ENCODE measurements at places on chromosomes 3 and 15.

GRCh38 chr15:65309882-65310418 is 5.5 kb downstream of the RNU5B-1 start:
- DNase-seq, result no peak

GRCh38 chr3:180223268-180223667 is 186.5 kb upstream of the PEX5L start:
- no peak for DNase-seq

DNA sequence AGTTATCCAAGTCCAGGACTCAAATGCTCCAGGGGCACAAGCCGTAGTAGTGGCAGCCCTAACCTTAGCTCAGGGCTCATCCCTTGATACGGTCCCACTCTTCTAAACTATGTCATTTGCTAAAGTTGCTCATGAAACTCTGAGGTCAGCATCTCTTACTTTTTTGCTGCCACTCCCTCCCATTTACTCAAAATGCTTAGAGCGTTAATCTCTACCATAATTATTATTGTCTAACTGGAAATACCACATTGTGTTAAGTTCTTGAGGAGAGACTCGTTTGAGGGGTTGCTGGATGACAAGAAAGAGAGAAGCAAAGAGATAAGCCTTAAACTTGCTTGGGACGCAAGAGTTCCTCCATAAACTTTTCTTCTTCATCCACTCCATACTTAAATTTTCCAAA is 26.9 kb upstream of the TMOD3 start:
- no peak for DNase-seq

DNA sequence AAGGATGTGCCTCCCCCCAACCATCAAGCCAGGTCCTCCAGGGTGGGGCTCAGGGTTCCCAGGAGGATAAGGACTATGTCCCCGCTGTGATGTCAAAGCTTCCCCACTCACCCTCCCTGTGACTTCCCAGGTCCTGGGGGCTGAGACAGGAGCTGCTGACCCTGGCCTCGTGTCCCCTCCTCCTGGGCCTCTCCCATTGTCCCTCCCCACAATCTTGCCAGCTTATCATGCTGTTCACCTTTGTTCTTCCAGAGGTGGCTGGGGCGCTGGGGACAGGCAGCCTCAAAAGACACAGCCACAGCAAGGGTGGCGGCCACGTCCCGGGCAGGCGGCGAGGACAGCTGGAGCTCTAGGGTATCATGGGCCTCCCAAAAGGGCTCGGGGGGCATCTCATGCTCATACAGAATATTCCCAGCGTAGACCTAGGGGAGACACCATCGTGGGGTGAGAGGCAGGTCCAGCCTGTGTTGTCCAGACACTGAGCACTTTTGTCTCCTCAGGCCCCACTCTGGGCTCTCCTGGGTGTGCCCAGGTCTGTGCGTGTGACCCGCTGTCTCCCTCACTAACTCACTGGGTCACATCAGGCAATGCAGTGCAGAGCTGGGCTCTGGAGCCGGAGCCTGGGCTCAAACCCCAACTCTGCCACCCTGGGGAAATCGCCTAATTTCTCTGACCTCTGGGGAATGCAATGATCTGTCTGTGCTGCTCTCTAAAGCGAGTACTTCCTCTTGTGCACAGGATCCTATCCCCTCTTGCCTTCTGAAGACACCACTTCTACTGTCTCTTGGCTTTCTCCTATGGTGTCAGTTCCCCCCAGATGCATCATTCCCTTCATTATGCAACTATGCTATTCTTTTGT is 30.0 kb downstream of the SNX33 start:
- DNase-seq, result no peak

GRCh38 chr15:58264053-58264971 is 126.1 kb downstream of the AQP9 start:
- DNase-seq, result no peak

- peak; percentile 56 for DNase-seq
Observed at GRCh38 chr3:117439812-117440211, 730.2 kb downstream of the TUSC7 start.

DNA sequence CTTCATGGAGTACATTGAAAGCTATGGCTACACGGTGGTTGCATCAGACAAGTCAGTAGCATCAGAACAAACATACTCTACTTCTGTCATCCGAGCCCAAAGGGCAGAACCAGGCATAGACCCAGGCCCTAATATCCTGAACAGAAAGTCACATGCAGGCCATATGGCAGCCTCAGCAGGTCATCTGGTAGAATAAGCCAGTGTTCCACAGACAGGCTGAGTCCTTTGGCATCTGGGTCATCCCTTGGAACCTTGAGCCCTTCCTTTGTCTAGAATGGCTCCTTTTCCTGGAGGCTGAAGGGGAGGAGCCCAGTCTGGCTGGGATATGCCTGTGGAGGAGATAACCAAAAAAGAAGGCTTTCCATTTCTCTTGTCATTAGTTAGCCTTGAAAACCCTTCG is 29.2 kb downstream of the SEMA6D start:
- DNase-seq, result no peak

DNA sequence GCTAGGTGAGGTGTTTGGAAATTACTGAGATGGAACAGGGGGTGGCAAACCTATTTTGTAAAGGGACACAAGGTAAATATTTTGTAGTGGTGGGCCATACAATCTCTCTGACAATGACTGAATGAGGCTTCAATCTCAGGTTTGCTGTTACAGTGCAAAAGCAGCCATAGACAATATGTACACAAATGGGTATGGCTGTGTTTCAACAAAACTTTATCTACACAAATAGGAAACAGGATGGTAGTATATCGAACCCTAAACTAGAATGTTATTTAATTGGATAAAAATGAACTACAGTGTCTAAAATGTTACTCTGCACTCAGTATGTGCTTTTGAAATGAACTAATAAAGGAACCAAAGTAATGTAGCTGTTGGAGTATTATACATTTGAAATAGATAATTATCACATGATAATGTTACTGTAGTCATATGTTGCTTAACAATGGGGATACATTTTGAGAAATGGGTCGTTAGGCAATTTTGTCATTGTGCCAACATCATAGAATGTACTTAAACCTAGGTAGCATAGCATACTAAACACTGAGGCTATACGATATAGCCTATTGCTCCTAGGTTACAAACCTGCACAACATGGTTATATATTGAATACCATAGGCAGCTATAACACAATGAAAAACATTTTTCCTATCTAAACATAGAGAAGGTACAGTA is 495.2 kb upstream of the TBL1XR1 start:
- no peak for DNase-seq

GRCh38 chr15:96073908-96074307 is 256.6 kb upstream of the NR2F2 start:
- DNase-seq, result no peak

DNA sequence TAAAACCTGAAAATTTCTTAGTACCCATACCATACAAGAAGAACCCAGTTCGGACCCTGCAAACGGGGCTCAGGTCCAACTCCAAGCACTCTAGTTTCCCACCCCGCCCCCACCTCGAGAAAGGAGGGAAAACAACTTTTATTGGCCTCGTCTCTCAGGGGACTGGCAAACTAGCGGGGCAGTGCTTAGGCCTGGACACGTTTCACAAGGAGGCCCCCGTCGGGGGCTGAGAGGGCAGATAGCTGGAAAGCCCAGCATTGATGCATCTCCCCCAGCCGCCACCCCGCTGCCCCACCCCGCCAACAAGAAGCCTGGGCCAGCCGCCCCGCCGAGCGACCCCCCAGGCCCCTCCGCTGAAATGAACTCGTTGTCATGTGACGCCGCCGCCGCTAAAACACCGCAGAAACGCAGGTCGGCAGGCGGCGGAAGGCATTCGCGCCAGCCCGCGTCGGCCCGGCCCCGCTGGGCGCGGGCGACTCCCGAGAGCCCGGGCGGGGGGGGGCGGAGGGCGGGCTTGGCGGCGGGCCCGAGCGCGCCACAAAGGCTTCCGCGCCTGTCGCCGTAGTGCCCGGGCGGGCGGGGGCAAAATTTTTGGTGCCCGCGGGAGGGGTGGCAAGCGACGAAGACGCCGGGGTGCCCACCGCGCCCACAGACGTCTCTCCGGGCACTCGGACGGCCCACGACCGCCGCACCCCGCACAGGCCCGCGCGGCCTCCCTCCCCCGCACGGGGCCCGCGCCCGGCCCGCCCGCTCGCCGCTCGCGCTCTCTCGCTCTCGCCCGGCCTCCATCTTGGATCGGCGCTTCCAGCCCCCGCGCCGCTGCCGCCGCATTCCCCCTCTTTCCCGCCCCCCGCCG is 634 bp downstream of the STAG1 start:
- peak; percentile 96 for DNase-seq

- DNase-seq, result no peak
Observed at GRCh38 chr3:141011997-141012262, 39.2 kb upstream of the SPSB4 start.

GRCh38 chr3:18900994-18901393 is 247.3 kb upstream of the KCNH8 start:
- no peak for DNase-seq

DNA sequence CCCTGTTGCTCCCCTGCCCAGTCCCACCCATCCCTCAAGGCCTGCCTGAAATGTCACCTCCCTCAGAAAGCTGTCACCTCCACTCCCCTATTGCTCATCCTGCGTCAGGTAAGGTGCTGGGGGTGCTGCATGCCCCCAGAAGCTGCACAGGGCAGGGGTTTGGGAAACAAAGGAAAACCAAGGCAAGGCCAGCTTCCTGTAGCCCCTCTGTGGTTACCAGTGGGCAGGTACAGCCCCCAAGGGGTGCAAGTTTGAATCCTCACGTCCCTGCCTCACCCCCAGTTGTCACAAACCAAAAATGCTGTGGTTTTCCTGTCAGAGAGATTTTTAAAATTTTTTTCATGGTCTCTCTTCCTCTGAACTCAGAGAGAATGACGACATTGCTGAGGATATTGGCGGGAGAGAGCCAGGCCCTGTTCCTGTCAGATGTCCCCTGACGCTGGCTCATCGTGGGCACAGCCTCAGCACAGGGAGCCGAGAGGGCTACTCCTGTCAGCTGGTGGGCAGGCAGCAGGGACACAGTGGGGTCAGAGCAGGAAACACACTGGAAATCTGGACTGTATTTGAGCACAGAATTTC is 27.0 kb downstream of the PSTPIP1 start:
- no peak for DNase-seq

GRCh38 chr15:95469496-95470000 is 861.0 kb upstream of the NR2F2 start:
- no peak for DNase-seq

DNA sequence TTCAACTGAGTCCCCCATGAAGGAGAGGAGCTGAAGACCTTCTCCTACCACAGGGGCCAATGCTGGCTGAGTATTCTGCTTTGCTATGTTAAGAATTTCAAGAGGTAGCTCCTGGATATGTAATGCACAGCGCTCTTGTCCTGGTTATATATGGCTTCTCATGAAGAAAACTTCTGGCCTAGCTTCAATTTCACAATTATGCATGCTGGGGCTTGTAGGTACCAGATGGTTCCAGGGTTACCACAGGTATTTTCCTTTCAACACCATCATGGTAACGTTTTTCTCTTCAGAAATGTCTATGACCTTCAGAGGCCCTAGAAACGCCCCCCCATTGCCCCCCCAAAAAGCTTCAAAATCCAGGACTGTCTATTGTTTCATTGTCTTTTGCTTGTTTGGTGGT is 311.7 kb upstream of the ICE2 start:
- no peak for DNase-seq

DNA sequence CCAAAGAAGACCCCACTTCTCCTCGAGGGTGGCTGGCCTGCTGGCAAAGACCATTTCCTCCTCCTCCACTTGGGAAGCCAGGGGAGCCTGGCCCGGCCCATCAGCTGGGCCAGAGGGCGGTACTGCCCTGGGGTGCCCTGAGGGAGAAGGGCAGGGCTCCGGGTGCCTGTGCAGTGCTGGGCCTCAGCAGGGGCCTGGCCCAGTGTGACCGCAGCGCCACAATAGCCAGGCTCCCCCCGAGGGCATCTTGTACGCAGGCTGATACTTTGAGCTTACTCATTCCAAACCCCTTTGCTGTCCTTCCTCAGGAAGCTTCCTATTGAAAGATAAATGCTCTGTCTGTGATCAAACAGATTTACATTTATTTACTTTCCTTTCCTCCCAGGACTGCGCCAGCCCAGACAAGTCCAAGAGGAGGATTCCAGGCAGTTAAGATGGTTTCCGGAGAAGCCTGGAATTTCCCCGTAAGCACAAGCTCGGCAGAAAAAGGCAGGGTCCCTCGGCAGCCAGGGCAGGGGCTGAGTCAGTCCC is 240.1 kb downstream of the XXYLT1 start:
- no peak for DNase-seq

- DNase-seq, result no peak
Observed at GRCh38 chr3:189572249-189572648, 58.9 kb upstream of the TP63 start.

DNA sequence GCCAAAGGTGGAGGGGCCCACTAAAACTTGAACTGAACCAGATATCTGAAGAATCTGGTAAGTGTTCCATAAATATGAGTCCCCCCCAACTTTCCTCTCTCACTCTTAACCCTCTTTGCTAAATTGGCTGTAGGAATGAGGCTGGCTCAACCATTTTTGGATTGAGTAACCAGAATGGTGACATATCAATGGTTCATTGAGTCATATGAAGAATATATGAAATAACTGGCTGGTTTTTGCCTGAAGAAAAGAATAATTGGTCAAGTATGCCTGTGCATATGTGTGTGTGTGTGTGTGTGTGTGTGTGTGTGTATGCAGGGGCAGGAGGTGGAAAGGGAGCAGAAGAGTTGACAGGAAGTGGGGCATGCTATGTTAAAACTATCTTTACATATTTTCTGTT is 472.9 kb upstream of the THBS1 start:
- DNase-seq, result no peak

- DNase-seq, result peak; percentile 48
Observed at GRCh38 chr3:177196456-177197040, 734 bp downstream of the TBL1XR1 start.

DNA sequence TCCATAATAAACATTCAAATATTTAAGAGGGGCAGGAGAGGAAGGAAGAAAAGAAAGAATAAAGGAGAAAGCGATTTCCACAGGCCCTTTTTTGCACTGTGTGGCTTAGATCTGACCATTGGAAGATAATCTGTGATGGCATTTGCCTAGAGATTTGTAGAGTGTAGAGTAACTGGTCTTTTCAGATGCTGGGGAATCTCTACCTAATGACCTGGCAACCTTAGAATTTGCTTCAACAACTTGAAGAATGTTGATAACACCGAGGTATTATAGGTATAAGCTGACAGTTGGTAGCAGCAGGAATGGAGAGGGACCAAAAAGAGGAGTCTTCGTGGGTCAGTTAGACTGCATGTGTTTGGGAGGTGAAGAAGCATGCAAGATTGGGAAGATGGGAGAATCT is 20.9 kb upstream of the AVEN start:
- DNase-seq, result no peak

- no peak for DNase-seq
Observed at GRCh38 chr3:23442598-23443383, 239.7 kb downstream of the UBE2E2 start.

GRCh38 chr15:74251131-74251811 is 15.1 kb downstream of the CCDC33 start:
- DNase-seq, result peak; percentile 96

Data from NCI-H446 (cell line).